ENCODE measurements at places on chromosomes 1 and 21. TPM values are rescaled to one million over a fixed set of nuclear protein-coding genes. Genes with fewer than 3 reads are reported as not detected.
A peak's percentile ranks its signal among the peaks of the same experiment; 100 is the strongest.

TMEM51 gene
- 17.3 TPM for total RNA-seq

BATF3 gene
- total RNA-seq, result 3.9 TPM

- no peak for ATAC-seq
These were observed 31.4 kb upstream of the CLSTN1 start for GRCh38 chr1:9855186-9855585.

- peak; percentile 16 for ATAC-seq
These were observed 667 bp downstream of the TMEM50B start for GRCh38 chr21:33478935-33479678.

ADAM30 gene
- total RNA-seq, result not detected

DNA sequence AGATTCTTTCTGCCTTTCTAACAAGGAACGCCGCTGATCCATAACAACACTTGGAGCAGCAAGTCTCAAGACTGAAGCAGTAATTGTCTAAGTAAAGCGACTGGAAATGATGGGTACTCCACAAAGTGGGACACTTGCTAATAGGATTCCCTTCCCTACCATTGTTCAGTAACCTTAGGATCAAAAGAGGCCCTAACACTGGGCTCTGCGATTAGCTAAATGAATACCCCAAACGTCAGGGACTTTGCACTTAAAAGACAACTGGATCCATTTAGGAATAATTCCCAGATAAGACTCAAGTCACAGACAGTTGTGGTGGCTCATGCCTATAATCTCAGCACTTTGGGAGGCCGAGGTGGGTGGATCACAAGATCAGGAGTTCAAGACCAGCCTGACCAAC is 221.9 kb upstream of the FGGY start:
- no peak for ATAC-seq

ADCY10 gene
- 0.12 TPM for total RNA-seq

- ATAC-seq, result no peak
These were observed 17.2 kb upstream of the PTAFR start for GRCh38 chr1:28193701-28194161.

DNA sequence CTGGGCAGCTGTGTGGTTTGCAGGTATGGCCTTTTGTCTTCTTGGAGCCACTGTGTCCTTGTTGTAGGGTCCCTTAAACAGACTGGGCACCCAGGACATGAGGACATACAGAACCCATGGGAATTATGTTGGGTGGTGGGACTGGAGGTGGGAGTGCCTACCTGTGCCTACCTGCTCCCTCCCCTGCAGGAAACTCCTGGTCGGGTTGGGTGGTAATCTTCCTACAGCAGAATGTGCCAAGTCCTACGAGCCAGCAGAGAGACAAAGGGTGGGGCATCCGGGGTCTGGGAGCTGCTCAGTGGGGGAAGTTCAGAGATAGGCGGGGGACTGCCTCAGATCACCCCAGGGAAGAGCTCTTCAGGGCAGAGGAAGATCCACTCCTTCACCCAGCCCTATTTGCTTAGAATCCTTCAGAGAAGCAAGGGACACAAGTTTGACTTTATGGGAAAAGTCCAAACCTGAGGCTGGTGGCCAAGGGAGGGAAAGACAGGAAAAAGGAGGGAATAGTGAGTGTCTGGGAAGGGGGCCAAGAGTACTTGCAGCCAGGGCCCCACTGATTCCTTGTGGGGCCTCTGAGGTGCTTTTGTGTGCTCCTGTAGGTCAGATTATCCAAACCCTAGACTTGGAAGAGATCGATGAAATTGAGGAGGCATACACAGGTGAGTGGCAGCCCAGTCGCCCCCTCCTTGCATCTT is 58.3 kb downstream of the KIF21B start:
- ATAC-seq, result no peak

GRCh38 chr1:234533975-234534876 is 55.2 kb upstream of the TARBP1 start:
- ATAC-seq, result peak; percentile 35

DOP1B gene
- total RNA-seq, result 10.0 TPM

GRCh38 chr1:153888533-153888932 is 34.2 kb downstream of the GATAD2B start:
- ATAC-seq, result no peak

GRCh38 chr1:27959792-27960603 is at the start of gene XKR8:
Gene XKR8 (plus strand): TSS chr1:27959973. CDS start chr1:27960070, 97 bp downstream.
- ATAC-seq, result peak; percentile 93

CHODL gene
- 0.62 TPM for total RNA-seq

DNA sequence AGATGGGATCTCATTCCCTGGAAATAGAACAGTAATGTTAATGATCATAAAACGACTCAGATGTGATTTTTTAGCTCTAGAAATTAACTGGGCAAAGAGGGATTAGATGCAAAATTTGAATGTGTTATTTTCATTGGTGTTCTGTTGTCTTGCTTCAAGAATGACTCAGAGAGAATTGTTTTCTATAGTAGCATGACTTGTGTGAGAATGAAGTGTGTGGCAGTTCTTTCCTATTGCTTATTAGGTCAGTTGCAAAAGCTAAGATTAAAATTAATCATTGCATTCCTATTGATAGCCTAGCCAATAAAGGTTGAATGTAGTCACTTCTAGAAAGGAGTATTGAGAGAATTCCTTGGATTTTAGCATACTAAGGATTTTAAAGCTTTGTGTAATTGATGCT is 22.9 kb downstream of the SPEN start:
- no peak for ATAC-seq

RXRG gene
- 6.4 TPM for total RNA-seq

SLC44A5 gene
- total RNA-seq, result 0.49 TPM

GRCh38 chr1:208192995-208193394 is 51.2 kb downstream of the PLXNA2 start:
- ATAC-seq, result peak; percentile 86

RRP1 gene
- total RNA-seq, result 21.1 TPM

DNA sequence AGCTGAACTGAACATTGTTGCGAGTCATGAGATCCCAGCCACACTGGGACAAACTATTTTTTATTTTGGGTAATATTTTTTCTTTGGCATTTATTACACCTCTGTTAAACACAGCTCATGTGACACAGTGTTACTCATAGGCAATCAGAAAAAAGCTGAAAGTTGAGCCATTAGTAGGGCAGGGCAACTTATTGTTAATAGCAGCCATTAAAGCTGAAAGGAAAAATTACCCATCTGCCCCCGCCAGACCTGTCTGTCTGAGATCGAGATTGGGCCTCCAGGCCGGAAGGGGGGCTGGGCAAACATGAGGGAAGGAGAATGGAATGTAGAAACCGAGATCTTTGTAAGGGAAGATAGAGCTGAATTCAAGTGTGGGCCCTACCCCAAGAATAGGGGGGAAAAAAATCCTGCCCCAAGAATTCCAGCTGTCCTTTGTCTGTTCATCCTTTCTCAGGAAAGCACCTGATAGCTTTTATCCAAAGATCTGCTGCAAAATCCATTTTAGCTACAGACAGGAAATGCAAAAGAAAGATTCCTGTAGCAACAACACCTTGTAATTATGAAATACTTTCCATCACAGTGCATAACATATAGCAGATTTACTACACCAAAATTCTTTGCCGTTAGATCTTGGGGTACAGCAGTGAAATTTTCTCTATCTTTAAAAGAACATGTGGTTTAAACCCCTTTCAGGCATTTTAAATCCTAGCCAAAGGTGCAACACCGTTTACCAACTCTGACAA is 212.8 kb downstream of the PBX1 start:
- ATAC-seq, result peak; percentile 49

GRCh38 chr1:20339811-20340457 is 49.3 kb downstream of the VWA5B1 start:
- no peak for ATAC-seq

DNA sequence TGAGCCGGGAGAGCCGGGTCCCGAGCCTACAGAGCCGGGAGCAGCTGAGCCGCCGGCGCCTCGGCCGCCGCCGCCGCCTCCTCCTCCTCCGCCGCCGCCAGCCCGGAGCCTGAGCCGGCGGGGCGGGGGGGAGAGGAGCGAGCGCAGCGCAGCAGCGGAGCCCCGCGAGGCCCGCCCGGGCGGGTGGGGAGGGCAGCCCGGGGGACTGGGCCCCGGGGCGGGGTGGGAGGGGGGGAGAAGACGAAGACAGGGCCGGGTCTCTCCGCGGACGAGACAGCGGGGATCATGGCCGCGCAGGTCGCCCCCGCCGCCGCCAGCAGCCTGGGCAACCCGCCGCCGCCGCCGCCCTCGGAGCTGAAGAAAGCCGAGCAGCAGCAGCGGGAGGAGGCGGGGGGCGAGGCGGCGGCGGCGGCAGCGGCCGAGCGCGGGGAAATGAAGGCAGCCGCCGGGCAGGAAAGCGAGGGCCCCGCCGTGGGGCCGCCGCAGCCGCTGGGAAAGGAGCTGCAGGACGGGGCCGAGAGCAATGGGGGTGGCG is 371 bp downstream of the ARID1A start:
- peak; percentile 9 for ATAC-seq

NECTIN4 gene
- total RNA-seq, result 1.9 TPM

CAMK2N1 gene
- total RNA-seq, result 29.6 TPM

DNA sequence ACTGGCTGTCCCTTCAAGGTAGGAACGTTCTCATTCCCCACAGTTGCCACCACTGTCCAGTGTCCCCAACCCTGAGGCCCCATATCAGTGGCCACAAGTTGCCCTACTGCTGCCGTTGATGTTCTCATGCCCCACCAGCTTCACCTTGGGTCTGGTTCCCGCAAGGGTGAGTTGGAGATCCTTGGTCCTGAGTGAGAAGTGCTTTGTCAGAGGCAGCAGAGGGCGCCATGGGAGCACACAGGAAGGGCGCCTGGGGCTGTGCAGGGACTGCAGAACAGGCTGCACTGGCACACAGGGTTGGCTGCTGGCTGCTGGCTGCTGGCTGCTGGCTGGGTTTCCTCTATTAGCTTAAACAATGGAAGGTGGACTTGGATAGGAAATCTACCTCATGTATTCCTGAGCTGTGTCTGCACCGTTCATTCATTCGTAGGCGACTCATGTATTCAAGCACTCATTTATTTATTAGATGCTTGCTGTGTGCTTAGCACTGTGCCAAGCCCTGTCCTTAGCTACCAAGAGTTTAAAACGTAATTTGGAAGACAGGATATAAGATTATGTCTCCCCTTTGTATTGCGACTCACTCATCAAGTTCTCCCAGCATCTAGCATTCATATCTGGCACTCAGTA is 2.1 kb upstream of the S100A9 start:
- ATAC-seq, result no peak

SAMSN1 gene
- total RNA-seq, result 1.0 TPM

- ATAC-seq, result no peak
These were observed 7.4 kb downstream of the HLX start for GRCh38 chr1:220886470-220887201.

DNA sequence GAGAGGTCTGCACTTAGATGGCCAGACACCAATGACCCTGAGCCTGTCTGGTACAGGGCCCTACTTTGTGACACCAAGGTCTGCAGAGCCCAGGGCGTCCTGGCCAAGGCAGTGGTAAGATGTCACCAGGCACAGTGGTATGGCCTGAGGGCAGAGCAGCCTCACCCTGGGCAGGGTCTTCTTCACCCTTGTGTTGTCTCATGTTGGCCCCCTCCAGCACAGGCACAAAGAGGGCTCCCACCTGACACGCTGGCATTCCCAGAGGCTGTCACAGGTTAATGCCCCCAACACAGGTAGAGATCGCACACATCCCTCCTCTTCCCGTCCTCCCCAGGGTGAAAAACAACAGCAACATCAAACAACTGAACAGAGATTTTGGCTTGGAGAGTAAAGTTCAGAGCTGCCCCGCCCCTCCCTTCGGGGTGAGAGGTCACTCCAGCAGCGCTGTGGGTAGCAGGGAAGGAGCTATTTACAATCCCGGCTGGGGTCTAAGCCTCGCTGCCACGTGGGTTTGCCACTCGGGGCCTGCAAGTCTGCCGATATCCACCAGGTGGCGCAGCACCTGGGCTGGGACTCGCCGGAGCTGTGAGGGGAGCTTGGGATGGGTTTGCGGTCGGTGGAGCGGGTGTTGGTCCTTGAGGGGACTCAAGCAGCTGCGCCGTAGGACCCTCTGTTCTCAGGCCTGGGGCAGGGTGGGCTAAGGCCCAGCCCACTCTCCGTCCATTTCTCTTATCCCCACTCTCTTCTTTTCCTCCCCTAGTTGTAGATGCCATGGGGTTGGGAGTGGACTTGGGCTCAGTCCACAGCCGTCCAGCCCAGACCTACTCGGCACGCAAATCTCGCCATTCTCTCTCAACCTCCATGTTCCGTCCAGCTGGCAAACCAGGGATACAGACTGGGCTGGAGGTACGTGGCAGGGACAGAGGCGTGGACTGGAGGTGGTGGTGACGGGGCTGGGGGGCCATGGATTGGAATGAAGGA is 12.7 kb downstream of the EFNA3 start:
- peak; percentile 65 for ATAC-seq

ADAMTS4 gene
- total RNA-seq, result 8.3 TPM

GRCh38 chr1:184970691-184971161 is 3.6 kb downstream of the NIBAN1 start:
- no peak for ATAC-seq

FLG2 gene
- total RNA-seq, result not detected

OR2G6 gene
- 0.08 TPM for total RNA-seq

GRCh38 chr1:112793631-112794565 is 78.8 kb upstream of the PPM1J start:
- no peak for ATAC-seq

SPATA1 gene
- not detected for total RNA-seq

CHIA gene
- not detected for total RNA-seq

AMPD1 gene
- not detected for total RNA-seq
